HEK293T (cell line): ENCODE measurements at places on chromosomes 7 and 10.

DNA sequence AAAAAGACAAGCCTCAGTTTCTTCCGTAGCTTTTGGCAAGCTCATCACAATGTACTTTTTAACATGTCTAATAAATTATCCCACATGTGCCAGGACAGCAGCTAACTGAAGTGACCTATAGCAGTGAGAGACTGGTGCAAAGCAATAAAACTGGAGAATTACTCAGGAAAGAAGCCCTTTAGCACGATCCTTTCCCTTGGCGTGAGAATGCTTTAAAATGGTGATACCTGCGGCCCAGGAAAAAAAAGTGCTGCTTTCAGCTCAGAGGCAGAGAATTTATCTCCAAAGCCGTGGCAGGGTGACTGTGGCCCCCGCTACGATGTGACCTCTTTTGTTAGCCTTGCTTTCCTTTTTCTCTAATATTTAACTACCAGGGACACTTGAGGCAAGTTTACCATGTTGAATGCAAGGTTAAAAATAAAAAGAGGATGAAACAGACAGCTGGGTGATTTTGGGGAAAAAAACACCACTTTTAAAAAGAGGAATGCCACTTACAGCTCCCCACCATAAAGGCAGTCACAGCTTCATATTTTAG lies 184.0 kb downstream of the FANK1 start:
- no peak for DNase-seq

GRCh38 chr7:157676456-157677255 lies 339.9 kb downstream of the DNAJB6 start:
- no peak for DNase-seq

DNA sequence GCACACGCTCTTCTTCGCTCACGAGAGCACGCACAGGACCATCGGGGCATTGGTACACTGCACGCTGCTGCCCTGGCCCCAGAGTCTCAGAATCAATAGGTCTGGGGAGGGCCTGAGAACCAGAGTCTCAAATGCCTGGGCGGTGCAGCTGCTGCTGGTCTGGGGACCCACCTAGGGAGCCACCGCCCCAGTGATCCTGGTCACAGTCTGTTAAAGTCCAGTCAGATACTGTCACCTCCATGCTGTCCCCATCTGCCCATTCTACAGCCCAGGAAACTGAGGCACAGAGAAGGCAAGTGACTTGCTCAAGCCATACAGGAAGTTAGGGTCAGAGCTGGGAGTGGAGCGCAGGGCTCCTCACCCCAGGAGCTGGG lies 38.0 kb downstream of the ZCCHC24 start:
- DNase-seq: no peak

DNA sequence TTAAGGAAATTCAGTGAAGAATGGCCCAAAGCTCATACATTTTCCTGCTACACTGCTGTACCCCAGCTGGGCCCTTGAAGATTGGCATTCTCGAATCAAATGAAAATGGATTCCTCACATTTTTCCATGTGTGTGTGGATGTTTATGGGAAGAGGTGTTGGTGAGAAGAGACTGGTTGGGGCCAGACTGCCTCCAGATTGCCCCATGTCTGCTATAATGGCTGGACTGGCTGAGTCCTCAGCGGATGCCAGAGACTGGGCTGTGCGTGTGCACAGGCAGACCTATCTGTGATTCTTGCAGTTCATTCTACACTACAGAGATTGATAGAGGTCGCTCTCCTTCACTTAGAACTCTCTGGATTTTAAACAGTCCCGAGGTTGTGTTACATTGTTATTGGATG lies 183.6 kb upstream of the GDF10 start:
- no peak for DNase-seq

DNA sequence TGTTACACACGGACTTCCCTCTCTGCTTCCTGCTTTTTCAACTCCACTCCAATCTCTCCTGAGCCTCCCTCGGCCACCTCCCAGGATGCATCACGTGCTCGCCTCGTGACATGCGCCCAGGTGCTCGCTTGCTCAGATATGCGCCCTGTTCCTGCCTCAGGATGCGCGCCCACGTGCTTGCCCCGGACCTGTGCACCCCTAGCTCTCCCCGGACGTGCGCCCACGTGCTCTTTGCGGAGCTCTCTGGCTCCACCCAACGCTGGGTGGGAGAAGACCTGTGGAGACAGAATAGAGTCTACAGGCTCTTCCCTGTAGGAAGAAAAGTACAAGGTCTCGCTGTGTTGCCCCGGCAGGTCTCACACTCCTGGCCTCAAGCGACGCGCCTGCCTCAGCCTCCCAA lies 23.1 kb downstream of the PARD3 start:
- DNase-seq: no peak

- no peak for DNase-seq
These were observed 35.8 kb downstream of the LAMB4 start for GRCh38 chr7:108094346-108094745.

GRCh38 chr10:28853195-28853594 lies 175.9 kb downstream of the BAMBI start:
- DNase-seq: no peak

DNA sequence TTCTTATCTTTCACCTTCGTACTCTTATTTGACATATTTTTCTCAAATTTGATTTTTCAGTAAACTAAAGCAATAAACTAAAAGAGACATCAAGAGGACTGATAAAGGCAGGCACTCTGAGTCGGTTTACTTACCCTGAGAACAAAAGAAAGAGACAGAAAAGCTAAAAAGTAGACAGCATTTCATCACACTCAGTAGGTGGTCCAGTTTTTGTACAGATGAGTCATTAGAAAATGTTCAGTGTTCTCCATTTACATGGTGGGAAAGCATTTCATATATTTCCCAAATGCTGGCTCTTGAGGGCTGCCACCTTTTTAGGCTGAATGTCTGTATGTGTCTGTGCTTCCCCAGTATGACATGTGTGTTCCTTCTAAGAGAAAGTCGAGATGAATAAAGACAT lies 52.7 kb downstream of the NHLRC2 start:
- no peak for DNase-seq

DNA sequence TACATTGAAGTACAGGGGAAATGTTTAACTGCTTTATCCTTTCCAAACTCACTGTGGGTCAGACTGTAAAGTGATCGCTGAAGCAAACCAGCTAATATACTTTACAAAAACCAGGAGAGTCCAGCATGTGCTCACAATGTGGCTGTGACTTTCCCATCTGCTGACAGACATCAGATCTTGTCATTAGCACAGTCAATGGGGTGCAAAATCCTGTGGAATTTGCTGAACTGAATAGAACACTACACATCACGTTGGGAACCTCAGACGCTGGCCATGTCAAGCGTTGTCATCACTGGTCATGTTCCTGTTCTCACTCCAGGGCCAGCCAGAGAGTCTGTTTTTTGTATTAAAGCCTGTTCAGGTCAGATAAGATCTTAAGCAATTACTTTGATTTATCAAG lies 83.4 kb downstream of the AGMO start:
- no peak for DNase-seq

GRCh38 chr7:92843034-92843760 lies 6.8 kb upstream of the CDK6 start:
- DNase-seq: no peak

- DNase-seq: no peak
These were observed 64.3 kb upstream of the CCDC6 start for GRCh38 chr10:59970396-59971368.

- DNase-seq: no peak
These were observed 47.9 kb downstream of the IRF5 start for GRCh38 chr7:128985660-128986059.

GRCh38 chr10:85492684-85493083 lies 873.9 kb downstream of the GRID1 start:
- no peak for DNase-seq

GRCh38 chr7:13702251-13702650 lies 287.2 kb downstream of the ETV1 start:
- no peak for DNase-seq

GRCh38 chr7:27966219-27966780 lies 214.3 kb downstream of the JAZF1 start:
- DNase-seq: no peak

DNA sequence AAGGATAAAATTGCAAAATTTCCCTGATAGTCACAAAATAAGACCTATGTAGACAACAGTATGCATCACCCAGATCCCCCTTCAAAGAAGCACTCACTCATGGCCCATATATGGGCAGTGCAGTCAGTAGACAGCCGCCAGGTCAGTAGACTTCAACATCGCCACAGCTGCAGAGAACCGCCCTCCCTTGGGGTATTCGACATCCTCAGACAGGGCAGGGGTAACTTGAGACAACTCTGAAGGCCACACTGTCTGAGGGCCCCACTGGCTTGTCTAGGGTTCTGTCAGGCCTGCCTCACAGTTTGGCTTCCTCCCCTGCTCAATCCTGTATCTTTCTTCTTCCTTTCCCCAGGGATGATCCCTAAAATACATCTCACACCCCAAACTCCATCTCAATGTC lies 172.3 kb downstream of the IMMP2L start:
- no peak for DNase-seq

DNA sequence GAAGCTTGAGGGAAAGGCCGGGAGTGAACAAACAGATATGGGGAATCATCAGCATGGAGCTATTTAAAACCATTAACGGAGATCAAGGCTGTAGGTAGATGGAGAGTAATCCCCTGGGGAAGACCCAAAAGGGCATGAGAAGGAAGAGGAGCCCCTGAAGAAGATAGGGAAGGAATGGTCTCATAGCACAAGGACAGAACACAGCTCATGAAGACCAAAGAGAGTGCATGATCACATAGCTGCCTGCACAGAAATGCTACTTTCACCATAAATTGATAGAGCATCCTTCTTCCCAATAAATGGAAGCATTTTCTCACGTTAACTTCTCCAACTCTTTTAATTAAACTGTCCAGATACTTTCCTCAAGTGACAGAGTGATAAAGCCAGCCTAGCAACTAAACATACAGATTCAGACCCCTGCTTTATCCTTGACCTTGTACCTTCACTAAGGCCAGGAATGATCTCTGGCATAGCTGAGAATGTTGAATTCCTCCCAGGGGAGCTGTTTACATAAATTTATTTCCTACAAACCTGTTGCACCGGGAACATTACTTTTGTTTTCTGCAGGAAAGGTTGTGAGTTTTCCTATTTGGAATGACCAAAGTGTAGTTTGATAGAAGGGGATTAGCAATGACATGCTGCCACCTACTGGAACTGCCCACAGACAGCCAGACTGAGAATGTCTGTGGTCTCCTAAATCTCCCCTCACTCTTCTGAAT lies 110.8 kb upstream of the LRGUK start:
- peak; percentile 60 for DNase-seq

- peak; percentile 45 for DNase-seq
These were observed 581 bp downstream of the FAM3C start for GRCh38 chr7:121395494-121395960.

DNA sequence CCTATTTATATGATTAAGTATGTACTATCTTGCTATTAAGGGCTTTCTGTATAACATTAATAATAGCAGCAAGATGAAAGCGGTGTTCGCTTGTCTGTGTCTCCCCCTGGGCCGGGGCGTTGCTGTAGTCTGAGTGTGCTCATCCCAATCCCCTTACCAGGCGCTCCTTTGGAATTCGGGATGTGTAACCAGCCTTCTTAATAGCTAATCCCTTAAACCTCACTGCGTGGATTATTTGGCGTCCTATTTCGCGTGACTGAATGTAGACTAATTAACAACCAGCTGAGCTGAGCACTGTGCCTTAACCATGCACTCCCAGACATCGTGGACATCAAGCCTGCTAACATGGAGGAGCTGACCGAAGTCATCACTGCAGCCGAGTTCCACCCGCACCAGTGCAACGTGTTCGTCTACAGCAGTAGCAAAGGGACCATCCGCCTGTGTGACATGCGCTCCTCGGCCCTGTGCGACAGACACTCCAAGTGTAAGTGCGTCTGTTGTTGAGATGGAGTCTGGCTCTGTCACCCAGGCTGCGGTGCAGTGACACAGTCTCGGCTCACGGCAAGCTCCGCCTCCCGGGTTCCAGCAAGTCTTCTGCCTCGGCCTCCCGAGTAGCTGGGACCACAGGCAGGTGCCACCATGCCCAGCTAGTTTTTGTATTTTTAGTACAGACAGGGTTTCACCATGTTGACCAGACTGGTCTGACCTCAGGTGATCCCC lies 36.6 kb downstream of the BNIP3 start:
- no peak for DNase-seq

DNA sequence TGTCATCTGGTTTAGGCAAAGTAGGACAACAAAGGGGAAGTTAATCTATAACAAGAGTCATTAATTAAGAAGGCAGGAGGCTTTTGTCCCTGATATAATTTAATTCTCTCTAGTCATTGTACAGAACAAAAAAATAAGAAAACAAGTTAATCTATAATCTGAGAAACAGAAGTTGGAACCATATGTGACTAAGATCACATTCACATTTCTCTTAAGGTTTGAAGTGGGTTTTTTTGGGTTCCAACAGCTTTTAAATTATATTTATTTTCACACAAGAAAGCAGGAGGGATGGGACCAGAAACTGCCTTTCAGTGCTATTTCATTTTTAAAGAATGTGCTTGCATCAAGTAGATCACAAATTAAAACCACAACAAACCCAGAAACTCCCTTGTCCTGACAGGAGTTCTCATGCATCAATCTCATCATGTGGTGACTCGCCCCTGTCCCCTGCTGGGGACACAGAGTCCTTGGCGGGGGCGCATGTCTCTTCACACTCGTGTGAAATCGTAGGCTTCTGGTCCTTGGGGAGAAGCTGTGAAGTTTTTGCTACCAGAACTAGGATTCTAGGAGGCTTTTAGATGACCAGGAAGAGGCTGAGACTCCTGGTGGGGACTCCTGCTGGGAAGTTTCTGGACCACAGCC lies 10.1 kb upstream of the OPN4 start:
- DNase-seq: peak; percentile 22

DNA sequence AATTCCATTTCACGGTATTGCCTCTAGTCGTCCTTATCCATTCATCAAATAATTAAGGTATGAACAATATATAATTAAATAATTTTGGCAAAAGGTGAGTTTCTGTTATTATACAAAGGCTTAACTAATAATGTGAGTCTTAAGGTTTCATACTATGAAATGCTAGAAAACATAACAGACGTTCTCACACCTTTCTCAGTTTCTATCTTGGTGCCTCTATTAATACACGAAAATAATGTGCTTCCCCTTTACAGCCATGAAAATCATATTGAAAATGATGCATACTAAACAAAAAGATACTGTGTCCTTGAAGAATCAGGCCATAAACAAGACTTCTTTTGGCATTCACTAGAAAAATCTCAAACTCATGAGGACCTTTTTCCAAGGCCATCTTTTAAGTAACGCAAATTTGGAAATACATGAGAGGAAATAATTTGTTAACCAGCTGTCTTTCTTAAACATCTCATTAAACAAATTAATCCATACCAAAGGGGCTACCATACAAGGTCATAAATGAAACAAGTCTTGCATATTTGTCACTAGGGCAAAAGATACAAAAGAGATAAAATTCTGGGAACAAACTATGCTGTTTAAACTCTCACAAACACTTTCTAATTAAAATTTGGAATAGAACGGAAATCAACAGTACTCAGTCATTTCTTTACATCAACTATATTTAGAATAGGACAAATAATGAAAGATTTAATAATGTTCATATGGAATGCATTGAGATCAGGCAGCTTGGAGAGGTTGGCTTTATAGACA lies 53.9 kb upstream of the CAV2 start:
- DNase-seq: no peak
